ENCODE measurements at places on chromosomes 12 and 14.
A peak's percentile ranks its signal among the peaks of the same experiment; 100 is the strongest.

- DNase-seq: no peak
Measured at GRCh38 chr12:41892302-41892701, 252.4 kb downstream of the GXYLT1 start.

DNA sequence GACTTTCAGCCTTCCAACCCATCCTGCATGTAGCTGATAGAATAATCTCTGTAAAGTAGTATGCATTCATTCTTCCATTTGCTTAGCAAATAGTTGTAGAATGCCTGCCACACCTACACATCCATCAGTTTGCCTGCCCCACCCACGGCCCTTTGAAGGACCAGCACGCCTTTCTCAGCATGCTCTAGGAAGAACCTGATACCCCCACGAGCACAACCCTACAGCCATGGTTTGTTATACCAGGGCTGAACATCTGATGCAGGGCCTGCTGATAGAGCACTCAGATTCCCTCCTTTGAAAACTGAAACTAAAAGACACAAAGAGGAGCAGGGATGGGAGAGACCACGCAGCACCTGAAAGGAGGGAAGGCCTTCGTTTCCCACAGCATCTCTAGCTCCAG lies 205.1 kb downstream of the ANO2 start:
- DNase-seq: no peak

- no peak for DNase-seq
Measured at GRCh38 chr14:75422169-75422568, 5.7 kb upstream of the JDP2 start.

DNA sequence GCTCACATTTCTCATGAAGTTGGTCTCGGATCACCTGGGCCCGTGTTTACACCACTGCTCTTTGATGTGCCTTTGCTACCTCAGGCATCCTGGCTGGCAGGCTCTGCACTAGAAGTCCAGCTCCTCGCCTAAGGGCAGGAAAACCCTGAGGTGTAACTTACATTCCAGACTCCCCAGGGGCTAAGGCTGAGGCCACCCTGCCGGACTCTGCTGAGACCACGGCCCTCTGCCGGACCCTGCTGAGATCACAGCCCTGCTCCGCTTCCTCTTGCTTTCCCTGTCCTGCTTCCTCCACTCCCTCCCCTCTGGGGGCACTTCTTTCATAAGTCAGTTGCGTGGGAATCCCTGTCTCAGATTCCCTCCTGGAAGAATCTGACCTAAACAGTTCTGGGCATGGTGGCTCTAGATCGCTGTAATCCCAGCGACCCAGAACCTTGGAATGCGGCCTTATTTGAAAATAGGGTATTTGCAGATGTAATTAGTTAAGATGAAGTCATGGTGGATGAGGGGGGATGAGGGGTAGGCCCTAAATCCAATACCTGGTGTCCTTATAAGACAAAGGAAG lies 17.2 kb downstream of the RILPL1 start:
- no peak for DNase-seq

DNA sequence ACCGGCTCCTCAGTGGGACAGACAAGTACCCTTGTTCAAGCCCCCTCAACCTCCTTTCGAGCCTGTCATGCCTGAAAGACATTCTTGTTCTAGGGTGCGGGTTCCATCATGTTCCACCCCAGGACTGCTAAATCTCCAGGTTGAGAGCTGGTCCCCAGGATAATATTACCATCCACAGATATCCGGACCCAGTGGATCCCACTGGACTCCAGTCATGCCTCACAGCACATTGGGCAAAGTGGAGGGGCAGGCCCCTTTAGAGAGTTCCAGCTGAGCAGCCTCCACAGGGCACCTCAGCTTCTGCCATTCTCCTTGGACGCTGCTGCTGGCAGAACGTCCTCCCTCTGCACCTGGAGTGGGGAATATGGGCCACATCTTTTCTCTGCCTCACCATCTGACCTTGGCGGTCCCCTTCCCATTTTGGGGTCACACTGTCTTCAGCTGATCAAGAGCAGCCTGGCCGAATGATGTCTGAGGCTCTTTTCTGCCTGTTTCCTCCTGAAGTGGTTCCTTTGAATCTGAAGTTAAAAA lies 137.4 kb downstream of the BCL11B start:
- no peak for DNase-seq

GRCh38 chr12:8553088-8553627 lies 12.5 kb upstream of the CLEC4E start:
- DNase-seq: no peak

GRCh38 chr14:100889641-100890040 lies 13.9 kb downstream of the RTL1 start:
- no peak for DNase-seq

DNA sequence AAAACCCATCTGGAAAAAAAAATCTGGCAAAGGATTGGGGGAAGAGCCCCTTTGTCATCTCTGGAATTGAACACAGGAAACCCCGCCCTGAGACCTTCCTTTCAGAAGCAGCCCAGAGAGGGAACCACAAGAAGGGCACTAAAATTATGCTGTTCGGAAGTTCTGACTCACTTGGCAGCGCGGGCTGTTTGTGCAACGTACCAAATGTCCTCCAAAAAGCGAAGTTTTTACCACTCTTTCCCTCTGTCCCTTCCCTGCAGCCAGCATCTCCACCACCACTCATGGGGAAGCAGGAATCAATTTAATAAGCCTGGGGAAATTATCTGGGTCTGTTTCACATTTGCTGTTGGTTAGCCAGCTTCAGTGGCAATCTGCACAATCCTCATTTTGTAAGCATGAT lies 3.2 kb upstream of the SYNE3 start:
- DNase-seq: peak; percentile 88

DNA sequence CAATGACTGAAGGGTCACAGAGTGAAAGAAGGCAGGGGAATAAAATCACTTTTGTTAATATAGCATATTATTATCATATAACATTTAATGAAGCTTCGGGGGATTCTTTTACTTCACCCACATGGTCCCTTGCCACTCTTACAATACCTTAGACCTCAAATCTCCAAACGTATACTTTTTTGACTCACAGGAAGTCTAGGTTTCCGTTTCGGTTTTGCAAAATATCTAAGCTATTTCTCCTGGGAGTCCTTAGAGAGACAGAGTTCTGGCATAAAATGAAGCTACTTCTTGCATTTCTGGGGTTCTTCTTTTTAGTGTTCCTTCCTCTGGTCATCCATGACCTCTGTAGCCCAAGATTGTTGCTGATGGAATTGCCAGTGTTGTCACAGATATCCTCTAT lies 590.5 kb upstream of the ATP2B1 start:
- DNase-seq: no peak

- DNase-seq: no peak
Measured at GRCh38 chr14:67270145-67270753, 29.0 kb downstream of the PALS1 start.

- DNase-seq: no peak
Measured at GRCh38 chr12:113984464-113984863, 18.3 kb upstream of the RBM19 start.

- DNase-seq: no peak
Measured at GRCh38 chr14:55638665-55639064, 58.7 kb downstream of the KTN1 start.

GRCh38 chr14:78342879-78343278 lies 172.7 kb downstream of the NRXN3 start:
- no peak for DNase-seq

DNA sequence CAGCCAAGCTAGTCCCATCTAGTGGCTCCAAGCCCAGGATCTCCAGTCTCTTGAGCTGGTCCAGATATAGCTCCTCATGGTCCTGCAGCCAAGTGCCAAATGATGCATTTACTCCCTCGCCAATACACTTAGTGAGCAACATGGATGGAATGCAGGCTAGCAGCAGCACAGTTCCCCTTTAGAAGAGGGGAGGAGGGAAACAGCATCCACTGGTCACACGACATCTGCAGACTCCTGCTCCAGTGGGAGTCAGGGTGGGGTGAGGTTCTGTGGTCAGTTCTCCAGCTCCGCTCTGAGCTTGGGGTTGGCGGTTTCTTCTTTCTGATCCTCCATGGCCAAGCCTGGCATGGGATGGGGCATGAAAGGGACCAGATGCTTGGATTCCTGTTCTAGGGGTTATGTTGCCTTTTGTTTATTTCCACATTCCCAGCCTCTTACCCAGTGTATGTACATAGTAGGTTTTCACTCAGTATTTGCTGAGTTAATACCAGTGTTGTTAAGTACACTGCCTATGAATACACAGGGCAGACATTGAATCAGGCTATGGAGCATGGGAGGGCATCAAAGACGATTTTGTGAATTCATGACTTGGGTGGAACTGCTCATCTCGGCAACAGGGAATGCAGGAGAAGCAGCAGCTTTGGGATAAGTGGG lies 57.3 kb downstream of the GALNT16 start:
- no peak for DNase-seq
